ENCODE measurements at places on chromosomes 11 and 22. TPM values are rescaled to one million over a fixed set of nuclear protein-coding genes. Genes with fewer than 3 reads are reported as not detected.

- no peaks in the 10 kb centered on the region for H3K36me3 ChIP-seq
- no peak for DNase-seq
- H3K4me3 ChIP-seq = no peak overlapping the region
- H3K4me1 ChIP-seq = no peaks in the 10 kb centered on the region
- peaks cover 3% of the 10 kb centered on the region for H3K27me3 ChIP-seq
These were observed 6.5 kb downstream of the GAL start for GRCh38 chr11:68690671-68691401.

DNA sequence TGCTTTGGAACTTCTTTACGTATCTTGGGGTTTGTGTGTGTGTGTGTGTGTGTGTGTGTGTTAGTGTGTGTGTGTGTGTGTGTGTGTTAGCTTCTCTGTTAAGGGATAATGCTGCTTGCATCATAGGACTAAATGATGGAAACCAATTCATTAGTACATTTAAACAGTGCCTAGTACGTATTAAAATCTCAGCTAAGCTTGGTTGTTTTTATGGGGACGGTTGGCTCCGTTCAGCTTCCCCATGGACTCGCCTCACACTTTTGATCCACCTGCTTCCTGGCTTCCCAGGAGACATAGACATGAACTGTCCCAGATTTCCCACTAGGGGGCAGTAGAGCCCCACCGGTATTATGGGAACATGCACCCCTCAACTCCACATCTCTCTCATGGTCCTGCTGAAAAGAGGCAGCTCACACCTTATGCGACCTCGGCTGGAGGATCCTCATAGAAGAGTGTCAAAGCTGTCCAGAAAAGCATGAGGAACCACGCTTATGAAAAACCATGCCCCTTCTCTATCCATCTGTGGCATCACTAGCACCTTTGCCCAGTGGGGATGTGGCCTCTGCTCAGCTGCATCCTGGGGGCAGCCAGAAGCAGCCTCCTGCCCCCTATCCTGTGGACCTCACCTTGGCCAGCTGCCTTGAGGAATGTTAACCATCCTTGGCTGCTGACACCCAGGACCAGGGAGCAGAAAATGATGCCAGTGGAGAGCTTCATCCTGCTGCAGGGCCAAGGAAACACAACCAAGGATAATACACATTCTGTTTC lies 9.7 kb upstream of the SAAL1 start:
- no peak overlapping the region for H3K4me3 ChIP-seq
- no peaks in the 10 kb centered on the region for H3K4me1 ChIP-seq
- H3K27me3 ChIP-seq = no peaks in the 10 kb centered on the region

DNA sequence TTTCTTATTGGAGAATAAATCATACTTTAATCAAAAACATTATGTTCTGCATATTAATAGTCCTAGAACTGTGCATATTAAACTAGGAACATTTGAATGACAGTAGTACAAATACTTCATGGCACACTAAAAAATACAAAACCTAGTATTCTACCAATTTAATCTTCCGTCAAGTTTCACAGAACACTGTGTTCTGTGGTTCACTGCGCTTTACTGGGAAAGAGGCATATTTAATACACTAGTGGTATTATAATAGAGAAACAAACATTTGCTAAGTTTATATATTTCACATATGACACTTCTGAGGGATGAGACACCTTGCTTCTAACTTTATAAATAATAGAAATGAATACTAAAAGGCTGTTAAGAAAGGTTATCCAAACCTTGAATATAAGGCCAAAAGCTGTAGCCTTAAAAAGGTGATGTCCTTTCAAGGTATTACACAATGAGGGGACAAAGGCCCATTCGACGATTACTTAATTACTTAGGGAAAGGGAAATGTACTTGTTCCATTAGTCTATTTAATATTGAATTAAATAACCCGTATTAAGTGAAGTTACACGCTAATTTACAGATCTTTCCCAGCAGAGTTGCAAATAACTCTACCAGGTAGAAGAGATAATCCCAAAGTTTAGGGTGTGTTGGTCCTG lies 48.0 kb downstream of the NARS2 start:
- H3K27me3 ChIP-seq = no peaks in the 10 kb centered on the region
- H3K4me1 ChIP-seq = no peaks in the 10 kb centered on the region
- DNase-seq = no peak
- no peaks in the 10 kb centered on the region for H3K36me3 ChIP-seq
- H3K27ac ChIP-seq = no peak overlapping the region
- no peak overlapping the region for H3K4me3 ChIP-seq

DNA sequence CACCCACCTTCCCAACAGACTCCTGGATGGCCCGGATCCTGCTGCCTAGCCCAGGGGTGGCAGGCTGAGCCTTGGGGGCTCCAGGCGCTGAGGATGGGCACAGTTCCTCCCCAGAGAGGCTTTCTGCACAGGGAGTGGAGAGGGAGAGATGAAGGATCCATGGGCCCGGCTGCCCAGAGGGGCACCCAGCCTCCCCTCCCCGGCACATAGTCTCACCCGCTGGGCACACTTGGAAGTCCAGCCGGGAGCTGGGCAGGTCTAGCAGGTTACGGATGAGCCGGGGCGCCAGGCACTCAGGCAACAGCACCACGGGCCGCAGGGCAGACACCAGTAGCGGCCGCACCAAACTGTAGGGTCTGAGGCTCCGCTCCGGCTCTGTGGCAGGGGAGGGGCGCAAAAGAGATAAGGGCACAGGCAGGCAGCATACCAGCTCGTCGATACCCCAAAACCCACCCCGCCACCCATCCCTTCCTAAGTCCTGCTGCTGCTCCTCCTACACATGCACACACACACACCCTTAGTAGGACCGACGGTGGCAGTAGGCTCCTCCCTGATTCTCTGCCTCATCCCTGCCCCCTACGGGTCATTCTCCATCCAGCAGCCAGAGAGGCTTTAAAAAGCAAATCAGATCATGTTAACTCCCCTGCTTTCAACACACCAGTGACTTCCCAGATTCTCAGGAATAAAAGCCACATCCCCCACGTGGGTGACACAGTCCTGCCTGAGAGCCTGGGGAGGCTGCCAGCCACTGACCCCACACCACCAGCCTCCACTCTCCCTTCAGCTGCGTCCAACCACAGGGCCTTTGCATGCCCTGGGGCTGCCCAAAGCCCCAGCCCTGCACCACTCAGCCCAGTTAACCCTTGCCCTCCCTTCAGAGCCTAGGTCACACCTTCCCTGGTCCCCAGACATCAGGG lies 6.5 kb upstream of the MFNG start:
- peaks cover 3% of the 10 kb centered on the region for H3K36me3 ChIP-seq
- H3K4me3 ChIP-seq = no peak overlapping the region
- no peak overlapping the region for H3K27ac ChIP-seq
- no peaks in the 10 kb centered on the region for H3K4me1 ChIP-seq

DNA sequence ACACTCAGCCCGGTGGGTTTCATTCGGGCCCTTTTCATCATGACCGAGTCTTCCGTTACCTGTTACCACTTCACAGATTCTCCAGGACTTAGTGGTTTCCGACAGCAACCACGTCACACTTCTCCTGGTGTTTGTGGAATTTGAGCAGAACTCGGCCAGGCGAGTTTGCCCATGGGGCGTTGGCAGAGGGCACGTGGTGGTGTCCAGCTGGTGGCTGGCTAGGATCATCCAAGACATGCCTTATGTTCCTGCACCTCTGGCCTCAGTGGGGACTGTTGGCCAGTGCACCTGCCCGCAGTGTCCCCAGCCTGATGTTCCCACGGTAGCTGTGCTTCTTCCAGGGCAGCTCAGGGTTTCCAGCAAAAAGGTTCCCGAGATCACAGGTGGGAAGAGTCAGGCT lies 87.3 kb downstream of the ARHGAP8 start:
- H3K27ac ChIP-seq = no peak overlapping the region
- no peaks in the 10 kb centered on the region for H3K27me3 ChIP-seq
- DNase-seq = no peak
- H3K4me3 ChIP-seq = no peak overlapping the region
- H3K36me3 ChIP-seq = no peaks in the 10 kb centered on the region

GRCh38 chr22:21051145-21051830 lies 5.5 kb downstream of the LRRC74B start:
- H3K4me3 ChIP-seq = no peak overlapping the region
- no peaks in the 10 kb centered on the region for H3K36me3 ChIP-seq
- H3K4me1 ChIP-seq = no peaks in the 10 kb centered on the region
- no peak for DNase-seq

- H3K27ac ChIP-seq = no peak overlapping the region
- no peak overlapping the region for H3K4me3 ChIP-seq
- H3K4me1 ChIP-seq = no peaks in the 10 kb centered on the region
These were observed 17.5 kb downstream of the NUP50 start for GRCh38 chr22:45181240-45181639.

GRCh38 chr22:22357024-22357883 lies 112.7 kb downstream of the VPREB1 start:
- H3K4me3 ChIP-seq = no peak overlapping the region
- H3K27ac ChIP-seq = no peak overlapping the region
- no peaks in the 10 kb centered on the region for H3K36me3 ChIP-seq
- H3K27me3 ChIP-seq = no peaks in the 10 kb centered on the region
- no peaks in the 10 kb centered on the region for H3K4me1 ChIP-seq

- H3K4me1 ChIP-seq = no peaks in the 10 kb centered on the region
- H3K27me3 ChIP-seq = no peaks in the 10 kb centered on the region
- DNase-seq = no peak
- H3K4me3 ChIP-seq = no peak overlapping the region
These were observed 29.7 kb upstream of the TEF start for GRCh38 chr22:41352058-41352457.

DNA sequence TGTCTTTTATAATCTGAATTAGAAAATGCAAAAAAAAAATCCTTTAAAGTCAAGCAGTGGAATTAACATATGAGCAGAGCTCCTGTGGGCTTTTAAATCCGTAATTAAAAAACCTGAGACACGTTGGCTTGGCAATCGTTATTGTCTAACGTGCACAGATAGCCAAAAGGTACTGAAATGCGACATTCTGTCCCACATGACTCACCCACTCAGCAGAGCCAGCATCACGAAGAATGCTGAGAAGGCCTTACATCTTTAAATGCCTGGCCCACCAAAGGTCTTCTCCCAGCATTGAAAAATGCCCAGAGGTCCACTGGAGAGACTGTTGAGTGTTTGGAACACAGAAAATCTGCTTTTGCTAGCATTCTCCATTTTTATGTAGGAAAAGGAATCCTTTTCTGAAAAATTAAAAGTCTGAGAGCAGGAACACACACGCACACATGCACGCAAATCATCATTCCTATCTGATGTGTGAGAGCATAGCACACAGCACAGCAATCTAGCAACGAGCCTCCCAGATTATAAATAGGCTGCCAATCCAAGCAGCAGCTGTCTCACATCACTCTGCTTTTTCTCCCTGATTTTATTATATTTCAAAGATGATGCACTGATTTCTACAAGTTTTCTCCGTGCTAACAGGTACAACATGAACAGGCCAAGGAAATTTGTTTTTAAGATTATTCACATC lies 94.5 kb downstream of the PHF21A start:
- H3K4me3 ChIP-seq = no peak overlapping the region
- no peak overlapping the region for H3K27ac ChIP-seq
- H3K4me1 ChIP-seq = no peaks in the 10 kb centered on the region
- no peaks in the 10 kb centered on the region for H3K36me3 ChIP-seq

PLEKHB1 gene
- total RNA-seq = 13.8 TPM

SYT12 gene
- 0.37 TPM for total RNA-seq

HPX gene
- total RNA-seq = 1.1 TPM

F2 gene
- total RNA-seq = 0.76 TPM

Measured in pancreas (tissue), 10 donors.